T-helper 17 cell (primary cell): ENCODE measurements at places on chromosomes 5 and 9. TPM values are rescaled to one million over a fixed set of nuclear protein-coding genes. Genes with fewer than 3 reads are reported as not detected.
A peak's percentile ranks its signal among the peaks of the same experiment; 100 is the strongest.

GRCh38 chr9:23774266-23774665 lies 51.8 kb downstream of the ELAVL2 start:
- H3K27ac ChIP-seq: no peak overlapping the region
- H3K27me3 ChIP-seq: no peaks in the 10 kb centered on the region
- H3K36me3 ChIP-seq: no peaks in the 10 kb centered on the region
- no peaks in the 10 kb centered on the region for H3K4me1 ChIP-seq
- no peak for DNase-seq

- H3K36me3 ChIP-seq: peaks cover 3% of the 10 kb centered on the region
- DNase-seq: no peak
- H3K27ac ChIP-seq: peak overlapping the region; percentile 11
These were observed 35.3 kb downstream of the CPEB4 start for GRCh38 chr5:173923218-173924095.

Gene DDX4
- not detected for total RNA-seq

DNA sequence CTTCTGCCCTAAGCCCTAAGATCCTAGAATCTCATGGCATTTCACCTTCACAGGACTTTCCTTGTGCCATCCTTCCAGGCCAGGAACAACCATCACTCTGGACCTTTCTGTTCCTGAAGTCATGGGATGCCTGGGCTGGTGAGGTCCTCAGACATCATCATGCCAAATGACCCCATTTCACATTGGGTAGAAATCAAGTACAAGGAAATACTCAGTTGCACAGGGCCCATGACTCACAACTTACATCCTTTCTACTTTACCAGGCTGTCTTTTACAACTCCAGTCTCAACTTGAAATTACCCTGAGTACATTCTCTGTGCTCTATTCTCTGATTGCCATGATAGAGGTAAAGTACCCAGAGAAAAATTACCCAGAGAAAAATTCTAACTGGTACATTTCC lies 167.1 kb downstream of the PIK3R1 start:
- DNase-seq: no peak
- no peaks in the 10 kb centered on the region for H3K36me3 ChIP-seq
- H3K27ac ChIP-seq: peak overlapping the region; percentile 17
- H3K27me3 ChIP-seq: no peaks in the 10 kb centered on the region

Gene ANKRD55
- total RNA-seq: 2.3 TPM

Gene FBP2
- total RNA-seq: not detected

Gene SARDH
- total RNA-seq: 6.8 TPM

Gene PSD2
- not detected for total RNA-seq

- H3K27ac ChIP-seq: no peak overlapping the region
- no peak for DNase-seq
- H3K4me1 ChIP-seq: peaks cover 4% of the 10 kb centered on the region
- no peak overlapping the region for H3K4me3 ChIP-seq
- H3K27me3 ChIP-seq: peaks cover 43% of the 10 kb centered on the region
These were observed 33.3 kb downstream of the DMRT2 start for GRCh38 chr9:1083325-1083913.

Gene ANKRD18A
- total RNA-seq: 22.3 TPM

Gene PALM2AKAP2
- not detected for total RNA-seq

GRCh38 chr9:130989391-130989790 lies 19.6 kb upstream of the LAMC3 start:
- no peak for DNase-seq
- H3K27ac ChIP-seq: no peak overlapping the region
- H3K4me3 ChIP-seq: no peak overlapping the region

Gene GABRA1
- 0.10 TPM for total RNA-seq

Gene SOHLH1
- not detected for total RNA-seq

Gene NDOR1
- total RNA-seq: 30.7 TPM

Gene POLK
- 18.8 TPM for total RNA-seq

DNA sequence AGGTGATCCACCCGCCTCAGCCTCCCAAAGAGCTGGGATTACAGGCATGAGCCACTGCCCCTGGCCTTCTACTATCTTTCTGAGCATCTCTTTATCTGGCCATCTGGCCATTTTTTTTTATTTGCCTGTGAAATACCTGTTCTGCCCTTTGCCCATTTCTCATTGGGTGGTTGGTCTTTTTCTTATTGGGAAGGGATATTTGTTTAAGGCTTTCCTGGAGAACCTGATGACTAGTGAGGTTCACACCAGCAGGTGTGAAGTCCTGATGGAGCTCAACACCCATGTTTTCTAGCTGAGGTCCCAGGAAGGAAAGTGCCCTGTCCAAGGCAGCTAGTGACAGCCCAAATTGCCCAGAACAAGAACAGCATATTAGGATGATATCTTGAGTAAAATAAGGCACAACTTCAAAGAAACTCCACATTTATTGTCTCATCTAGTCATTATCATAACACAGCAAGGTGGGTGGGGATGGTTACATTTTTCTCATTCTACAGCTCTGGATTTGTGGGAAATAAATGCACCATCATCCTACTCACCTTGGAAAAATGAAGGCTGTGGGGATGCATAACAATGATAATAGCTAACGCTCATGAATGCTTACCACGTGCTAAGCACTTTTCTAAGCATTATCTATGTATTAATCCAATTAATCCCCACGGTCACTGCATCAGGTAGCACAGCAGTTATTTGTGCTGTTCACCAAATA lies 20.3 kb downstream of the SLC36A3 start:
- H3K27me3 ChIP-seq: peaks cover 13% of the 10 kb centered on the region
- H3K27ac ChIP-seq: no peak overlapping the region
- no peak for DNase-seq
- H3K4me3 ChIP-seq: no peak overlapping the region
- H3K36me3 ChIP-seq: no peaks in the 10 kb centered on the region
- peaks cover 5% of the 10 kb centered on the region for H3K4me1 ChIP-seq

DNA sequence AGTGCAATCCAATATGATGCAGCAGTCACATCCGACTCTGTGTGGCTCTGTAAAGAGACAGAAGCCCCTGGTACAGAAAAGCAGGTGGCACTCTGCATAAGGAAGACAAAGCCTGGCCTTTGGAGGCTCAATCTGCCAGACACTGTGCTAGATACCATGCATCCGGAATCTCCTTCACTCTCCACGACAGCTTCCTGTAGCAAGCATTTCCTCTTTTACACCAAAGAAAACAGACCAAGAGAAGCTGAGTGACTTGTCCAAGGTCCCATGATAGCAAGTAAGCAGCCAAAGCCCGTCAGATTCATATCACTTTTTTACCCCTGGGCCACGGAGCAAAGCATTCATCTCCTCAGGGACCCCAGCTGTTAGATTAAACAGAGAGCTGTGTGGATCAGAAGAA lies 64.2 kb upstream of the SMIM23 start:
- H3K36me3 ChIP-seq: peaks cover 2% of the 10 kb centered on the region
- H3K4me1 ChIP-seq: no peaks in the 10 kb centered on the region
- peaks cover 57% of the 10 kb centered on the region for H3K27me3 ChIP-seq
- H3K27ac ChIP-seq: no peak overlapping the region
- H3K4me3 ChIP-seq: no peak overlapping the region

Gene SCGB3A2
- total RNA-seq: not detected
